ENCODE measurements at places on chromosomes 6 and 20. TPM values are rescaled to one million over a fixed set of nuclear protein-coding genes. Genes with fewer than 3 reads are reported as not detected.

DNA sequence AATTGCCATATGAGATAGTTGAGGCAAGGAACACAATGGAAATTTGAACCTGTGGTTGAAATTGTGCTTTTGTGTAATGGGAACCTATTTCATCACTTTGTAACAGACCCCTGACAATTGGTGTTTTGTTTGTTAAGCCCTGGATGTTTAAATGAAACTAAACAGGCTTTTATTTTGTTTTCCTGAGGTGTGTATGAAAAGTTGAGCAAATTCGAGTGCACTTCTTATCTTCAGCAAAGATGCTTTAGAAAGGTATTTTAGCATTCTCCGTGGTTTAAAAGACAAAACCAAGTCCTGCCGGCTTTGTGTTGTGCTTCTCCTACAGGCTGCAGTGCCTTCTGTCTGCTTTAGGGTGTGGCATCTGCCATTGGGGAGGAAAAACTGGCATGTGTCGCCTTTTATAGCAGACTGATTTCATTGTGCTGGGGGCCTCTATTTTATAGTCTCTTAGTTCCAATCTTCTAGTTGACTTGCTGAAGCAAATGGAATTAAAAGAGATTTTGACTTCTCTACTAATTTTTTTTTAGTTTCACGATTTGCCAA is 2.2 kb upstream of the ARID1B start:
- DNase-seq: no peak

DNA sequence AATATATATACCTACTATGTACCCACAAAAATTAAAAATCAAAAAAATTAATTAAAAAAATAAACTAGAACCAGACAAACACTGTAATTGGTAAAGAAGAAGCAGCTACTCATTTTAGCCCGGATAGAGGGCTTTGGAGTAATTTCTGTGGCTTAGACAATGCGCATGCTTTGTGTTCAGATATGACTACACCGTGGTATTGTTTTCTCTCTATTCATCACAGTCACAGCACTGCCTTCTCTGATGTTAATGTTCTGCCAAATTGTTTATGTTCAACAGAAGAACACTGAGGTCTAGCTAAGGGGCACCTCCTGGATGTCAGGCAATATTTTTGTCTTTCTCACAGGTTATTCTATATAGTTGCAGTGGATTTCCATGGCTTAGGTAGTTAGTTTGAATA is 77.5 kb upstream of the GJE1 start:
- no peak for DNase-seq

GRCh38 chr6:40436685-40437604 is 150.2 kb downstream of the LRFN2 start:
- no peak for DNase-seq

HMGCLL1 gene
- total RNA-seq: 2.9 TPM

LCA5 gene
- total RNA-seq: 3.8 TPM

GPR6 gene
- total RNA-seq: not detected

FAM229B gene
- 68.6 TPM for total RNA-seq

TOX2 gene
- total RNA-seq: 0.99 TPM

DNA sequence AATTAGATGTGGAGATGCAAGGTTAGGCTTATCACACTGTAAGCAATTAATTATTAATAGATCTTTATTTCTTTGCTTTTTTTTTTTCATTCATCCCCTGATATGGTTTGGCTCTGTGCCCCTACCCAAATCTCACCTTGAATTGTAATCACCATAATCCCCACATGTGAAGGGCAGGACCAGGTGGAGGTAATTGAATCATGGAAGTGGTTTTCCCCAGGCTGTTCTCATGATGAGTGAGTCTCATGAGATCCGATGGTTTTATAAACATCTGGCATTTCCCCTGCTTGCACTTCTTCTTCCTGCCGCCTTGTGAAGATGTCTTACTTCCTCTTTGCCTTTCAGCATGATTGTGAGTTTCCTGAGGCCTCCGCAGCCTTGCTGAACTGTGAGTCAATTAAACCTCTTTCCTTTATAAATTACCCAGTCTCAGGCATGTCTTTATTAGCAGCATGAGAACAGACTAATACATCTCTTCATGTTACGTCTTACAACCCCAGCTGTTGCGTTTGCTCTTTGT is 333.8 kb downstream of the CDH26 start:
- DNase-seq: no peak

GRCh38 chr6:105785066-105785811 is 300.9 kb upstream of the PRDM1 start:
- no peak for DNase-seq

DNA sequence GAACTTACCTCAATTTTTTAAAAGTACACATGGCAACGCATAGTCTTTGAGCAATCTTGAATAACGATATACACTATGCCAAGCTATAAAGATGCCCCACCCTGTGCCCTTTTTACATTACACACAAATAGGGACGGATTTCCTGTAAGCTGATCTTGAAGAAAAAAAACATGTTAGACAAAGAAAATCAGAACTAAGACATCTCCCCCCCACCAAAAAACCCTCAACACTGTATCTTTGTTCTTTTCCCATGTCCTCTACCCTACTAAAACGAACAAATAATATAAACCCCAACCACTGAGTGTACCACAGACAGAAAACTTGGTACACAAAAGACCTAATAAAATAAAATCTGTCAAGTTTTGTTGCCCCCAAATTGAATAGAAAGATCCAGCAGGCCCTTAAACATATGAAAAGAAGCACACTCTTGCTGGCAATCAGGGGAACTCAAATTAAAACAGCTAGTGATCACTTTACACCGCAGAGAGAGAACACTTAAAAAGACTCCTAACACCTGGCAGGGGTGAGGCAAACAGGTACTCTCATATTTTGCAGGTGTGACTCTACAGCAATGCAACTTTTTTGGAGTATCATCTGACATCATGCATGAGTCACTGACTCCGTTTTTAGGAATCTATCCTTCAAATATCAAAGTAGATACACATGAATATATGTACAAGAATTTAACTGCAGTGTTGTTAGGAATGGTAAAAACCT is 29.6 kb downstream of the BACH2 start:
- DNase-seq: no peak

GRCh38 chr6:31477521-31477920 is 20.4 kb upstream of the MICB start:
- DNase-seq: no peak

DNA sequence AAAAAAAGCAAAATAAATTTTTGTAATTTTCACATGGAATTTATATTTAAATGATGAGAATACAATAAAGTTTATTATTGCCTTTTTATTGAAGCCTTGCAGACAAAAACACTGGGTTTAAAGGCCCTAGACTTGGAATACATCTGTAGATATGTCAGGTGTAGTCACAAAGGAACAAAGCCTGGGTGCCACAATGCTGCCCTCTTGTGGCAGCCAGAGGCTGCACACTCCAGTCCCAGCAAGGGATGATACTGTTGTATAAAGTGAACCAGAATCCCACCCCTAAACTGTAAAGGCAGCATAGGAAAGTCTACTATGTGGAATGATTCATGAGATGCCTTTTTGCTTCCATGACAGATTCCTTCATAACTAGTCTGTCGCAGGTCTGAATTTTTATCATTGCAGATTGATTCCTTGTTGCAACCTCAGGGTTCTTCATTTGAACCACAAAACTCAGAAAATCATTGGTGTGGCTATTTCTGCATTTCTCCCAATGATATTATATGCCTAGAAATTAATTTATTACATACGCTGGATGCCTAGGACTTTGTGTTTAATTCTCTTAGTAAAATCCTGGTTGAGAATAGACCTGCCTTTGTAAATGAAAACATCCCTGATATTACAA is 37.0 kb downstream of the MAK start:
- DNase-seq: peak; percentile 38

RAB44 gene
- 0.06 TPM for total RNA-seq

DNA sequence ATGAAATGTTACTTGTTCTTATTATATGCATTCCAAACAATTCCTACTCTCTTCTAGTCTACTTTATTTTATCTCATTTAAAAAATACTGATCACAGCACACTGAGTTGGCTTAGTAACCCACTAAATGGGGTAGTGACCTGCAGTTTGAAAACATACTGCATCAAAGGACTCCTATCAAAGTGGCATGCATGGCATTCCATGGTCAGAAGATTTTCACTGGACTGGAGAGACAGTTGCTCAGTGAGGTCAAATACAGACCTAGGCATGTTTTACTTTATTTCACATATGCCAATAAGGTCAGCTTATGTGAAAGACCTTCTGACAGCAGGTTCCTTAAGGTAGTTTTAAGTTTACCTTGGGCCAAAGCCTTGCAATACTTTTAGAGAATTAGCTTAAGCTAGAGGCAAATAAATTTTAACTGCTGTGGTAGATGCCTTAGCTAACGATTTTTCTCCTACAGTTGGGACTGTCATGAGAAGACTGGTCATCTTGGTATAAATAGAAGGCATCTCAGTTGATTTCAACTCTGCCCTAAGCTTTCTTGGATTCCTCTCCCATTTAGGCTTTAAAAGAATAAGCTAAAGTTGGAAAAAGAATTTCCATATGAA is 35.1 kb downstream of the TPD52L1 start:
- DNase-seq: no peak

ABHD16B gene
- total RNA-seq: not detected

OOEP gene
- 0.24 TPM for total RNA-seq

DNA sequence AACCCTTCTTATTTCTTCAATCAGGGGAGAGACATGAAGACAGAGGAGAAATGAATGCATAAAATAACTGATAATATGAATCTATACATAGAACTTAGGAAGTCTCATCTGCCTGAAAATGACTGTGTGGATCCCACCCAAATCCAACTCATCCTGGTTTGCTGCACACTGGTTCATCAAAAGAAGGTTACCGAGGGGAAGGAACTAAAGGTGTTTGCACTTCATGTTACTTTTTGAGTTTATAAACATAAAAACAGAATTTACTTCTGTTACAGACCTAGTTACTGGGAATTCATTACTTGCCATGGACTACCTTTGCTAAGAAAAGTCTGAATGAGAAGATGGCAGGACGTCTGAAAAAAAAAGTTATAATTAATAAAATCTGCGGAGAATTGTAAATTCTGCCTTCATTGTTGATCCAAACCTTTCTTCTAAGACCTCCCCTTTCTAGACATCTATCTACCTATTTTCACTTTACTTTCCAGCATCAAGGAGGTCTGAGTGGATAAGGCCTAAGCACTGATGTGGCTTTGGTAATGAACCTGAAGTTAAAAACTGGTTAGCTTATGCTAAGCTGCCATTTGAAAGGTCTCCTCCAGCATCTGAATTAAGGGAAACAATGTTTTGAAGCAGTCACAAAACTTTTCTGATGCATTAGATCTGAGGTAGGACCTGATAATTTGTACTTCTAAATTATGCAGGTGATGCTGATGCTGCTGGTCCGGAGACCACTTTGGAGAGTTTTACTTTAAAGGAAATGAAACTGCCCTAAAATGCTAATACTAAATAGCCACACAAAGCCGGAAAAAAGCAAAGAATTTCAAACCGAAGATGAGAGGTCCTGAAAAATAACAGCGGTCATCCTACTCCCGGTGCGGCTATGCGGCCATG is 84.0 kb downstream of the HFE start:
- DNase-seq: no peak

DNA sequence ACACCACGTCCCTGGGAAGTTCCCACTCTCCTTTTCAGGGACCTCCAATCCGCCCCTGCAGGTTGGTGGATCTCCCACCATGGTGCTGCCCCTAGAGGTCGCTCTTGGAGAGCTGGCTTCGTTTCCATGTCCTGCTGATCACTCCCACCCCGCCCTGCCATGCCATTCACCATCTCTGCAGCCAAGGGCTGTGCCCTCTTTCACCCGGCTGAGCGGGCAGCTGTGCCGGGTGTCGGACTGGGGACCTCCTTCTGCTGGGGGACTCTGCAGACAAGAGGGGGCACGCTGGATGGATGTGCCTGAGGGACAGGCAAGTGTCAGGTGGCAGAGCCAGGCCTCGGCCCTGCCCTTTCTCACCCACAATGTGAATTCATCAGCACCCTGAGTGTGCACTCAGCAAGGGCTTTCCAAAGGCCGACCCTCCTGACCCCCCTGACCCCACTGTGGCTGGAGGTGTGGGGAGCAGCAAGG is 347.0 kb downstream of the CDH4 start:
- DNase-seq: peak; percentile 44

DNA sequence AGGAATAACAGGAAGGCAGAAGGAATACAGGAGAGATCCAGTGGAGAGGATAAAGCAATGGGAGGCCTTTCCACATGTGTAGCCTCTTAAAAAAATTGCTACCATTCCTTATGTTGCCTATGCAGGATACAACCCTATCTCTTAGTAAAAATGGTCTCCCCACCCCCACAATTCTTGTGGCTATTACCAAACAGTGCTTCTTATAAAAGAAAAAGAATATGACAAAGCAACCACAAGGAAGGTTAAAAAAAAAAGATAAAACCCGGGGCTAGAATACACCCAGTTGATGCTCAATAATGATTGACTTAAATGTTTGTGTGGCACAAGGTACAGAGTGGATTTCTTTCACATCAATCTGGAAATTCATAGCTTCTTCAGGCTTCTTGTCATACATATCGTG is 250.9 kb downstream of the HIVEP2 start:
- DNase-seq: no peak

DNAH8 gene
- not detected for total RNA-seq

DNA sequence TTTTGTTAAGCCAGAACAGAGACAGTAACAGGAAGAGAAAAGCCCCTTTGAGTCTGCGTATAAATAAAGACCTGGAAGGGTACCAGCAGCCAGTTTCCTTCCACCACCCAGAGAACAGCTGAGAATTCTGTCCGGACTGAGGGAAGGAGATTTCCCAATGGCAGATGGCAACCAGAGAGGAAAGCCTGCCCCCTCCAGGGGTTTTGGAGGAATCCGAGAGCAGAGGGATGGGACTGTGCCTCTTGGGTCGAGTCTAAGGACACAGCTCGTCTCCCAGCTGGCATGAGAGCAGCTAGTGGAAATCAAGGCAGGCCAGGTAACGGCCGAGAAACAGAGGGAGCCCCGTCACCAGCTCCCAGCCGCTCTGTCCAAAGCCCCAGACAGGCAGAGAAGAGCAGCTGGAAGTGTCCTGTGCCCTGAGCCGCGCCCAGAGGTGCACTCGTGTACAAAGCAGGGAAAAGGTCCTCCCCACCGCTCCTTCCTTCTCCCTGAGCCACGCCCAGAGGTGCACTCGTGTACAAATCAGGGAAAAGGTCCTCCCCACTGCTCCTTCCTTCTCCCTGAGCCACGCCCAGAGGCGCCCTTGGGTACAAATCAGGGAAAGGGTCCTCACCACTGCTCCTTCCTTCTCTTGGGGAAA is 134.0 kb upstream of the SNX9 start:
- no peak for DNase-seq

GRCh38 chr6:34068462-34069044 is 77.3 kb downstream of the GRM4 start:
- no peak for DNase-seq

IFNGR1 gene
- total RNA-seq: 115 TPM

DNA sequence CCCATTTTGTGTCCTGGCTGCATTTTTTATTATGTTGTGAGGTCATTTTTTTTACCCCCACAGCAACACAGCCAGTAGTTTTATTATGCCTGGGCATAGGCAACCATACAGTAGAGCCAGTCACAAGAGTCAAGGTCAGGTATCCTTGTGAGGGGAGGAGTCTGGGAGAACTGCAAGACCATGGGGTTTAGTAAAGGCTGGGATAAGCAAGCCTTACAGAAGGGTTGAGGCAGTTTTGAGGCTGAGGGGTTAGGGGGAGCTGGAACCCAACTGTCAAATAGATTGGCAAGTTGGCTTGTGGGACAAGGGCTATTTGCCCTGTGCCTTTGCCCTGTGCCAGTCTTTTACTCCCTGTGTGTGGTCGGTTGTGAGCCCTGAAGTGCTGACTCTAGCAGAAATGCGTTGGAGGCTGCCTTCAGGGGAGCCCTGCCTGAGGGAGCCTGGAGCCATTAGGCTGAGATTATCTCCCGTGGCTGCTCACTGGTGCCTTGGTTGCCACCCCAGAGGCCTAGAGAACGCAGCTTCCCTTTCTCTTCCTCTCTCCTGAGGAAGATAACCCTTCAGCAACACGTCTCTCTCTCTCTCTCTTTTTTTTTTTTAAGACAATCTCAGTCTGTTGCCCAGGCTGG is 31.1 kb downstream of the RALY start:
- no peak for DNase-seq

All from right cardiac atrium (tissue), 5 donors.